ENCODE measurements at places on chromosomes 2 and 18.
A peak's percentile ranks its signal among the peaks of the same experiment; 100 is the strongest.

GRCh38 chr18:53417003-53417402 is 807.5 kb downstream of the MBD2 start:
- no peak for DNase-seq

GRCh38 chr18:56756966-56757365 is 105.8 kb downstream of the WDR7 start:
- no peak for DNase-seq

GRCh38 chr2:54092940-54093339 is 22.5 kb upstream of the ACYP2 start:
- DNase-seq = no peak

DNA sequence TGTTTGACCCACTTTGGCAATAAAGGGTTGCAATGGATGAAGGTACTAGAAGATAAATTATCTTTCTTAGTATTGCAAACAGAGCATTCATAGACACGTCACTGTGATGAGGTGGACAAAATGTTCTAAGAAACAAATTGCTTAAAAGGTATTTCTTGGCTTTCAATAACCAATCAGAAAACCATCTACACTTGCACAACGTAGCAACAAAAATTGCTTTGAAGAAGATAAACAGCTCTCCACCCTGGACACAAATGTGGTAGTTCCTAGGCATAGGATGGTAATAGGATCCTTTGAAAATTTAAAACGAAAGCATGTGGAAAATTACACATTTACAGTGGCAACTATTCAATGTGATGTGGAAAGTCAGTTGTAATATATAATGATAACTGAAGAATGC is 439.9 kb upstream of the ETAA1 start:
- DNase-seq = no peak

DNA sequence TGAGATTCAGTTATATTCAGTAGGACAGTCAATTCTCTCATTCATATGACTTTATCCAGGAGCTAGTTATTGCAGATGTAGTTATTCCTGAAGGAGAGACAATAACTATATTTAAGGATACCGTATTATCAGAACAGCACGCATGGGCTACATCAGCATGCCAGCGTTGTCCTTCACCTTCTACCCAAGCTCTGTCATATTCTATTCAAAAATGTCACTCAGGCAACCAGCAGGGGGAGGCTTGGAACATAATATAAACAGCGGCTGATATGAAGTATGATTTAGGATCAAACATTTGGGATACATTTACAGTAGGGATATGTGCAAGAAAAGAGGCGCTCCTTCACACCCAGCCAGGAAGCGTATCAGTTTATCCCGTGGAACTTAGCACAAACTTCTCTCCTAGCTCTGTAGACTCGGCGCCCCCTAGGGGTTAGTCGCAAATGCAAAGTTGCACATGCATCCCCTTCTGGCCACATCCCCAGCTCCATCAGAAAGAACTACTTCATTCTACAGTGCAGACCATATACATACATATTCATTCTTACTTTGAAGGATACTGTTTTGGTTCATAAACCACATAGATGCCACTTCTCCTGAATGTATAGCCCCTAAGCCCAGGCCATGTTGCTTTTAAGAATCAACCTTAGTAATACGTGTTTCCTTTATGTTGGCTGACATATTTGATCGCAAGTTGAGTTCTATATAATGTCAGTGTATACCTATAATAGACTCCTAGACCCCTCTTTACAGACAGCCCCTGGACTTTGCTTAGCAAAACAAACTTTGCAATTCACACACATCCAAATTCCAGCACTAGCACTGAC is 759.4 kb downstream of the ADCYAP1 start:
- no peak for DNase-seq

- no peak for DNase-seq
These were observed 1.3 kb downstream of the RAB10 start for GRCh38 chr2:26035090-26035743.

GRCh38 chr2:26469092-26469710 is 8.7 kb downstream of the OTOF start:
- peak; percentile 72 for DNase-seq

GRCh38 chr18:52888014-52888413 is 548.0 kb downstream of the DCC start:
- DNase-seq = no peak

DNA sequence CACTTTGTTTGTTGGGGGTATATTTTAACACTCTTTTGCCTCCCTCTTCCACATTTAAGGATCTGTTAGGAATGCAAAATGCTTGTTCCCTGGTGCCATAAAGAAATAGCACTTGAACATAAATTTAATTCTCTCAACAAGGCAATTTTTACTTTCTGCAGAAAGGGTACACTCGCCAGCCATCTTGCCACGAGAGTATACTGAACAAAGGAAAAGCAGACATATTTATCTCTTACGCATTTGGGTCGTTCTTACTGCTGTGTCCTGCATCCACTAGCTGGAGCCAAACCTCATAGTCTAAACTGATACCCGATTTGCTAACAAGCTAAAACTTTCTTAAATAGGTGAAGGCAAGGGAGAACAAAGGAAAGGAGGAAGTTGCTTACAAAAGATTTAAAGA is 129.5 kb downstream of the B3GNT2 start:
- DNase-seq = no peak

DNA sequence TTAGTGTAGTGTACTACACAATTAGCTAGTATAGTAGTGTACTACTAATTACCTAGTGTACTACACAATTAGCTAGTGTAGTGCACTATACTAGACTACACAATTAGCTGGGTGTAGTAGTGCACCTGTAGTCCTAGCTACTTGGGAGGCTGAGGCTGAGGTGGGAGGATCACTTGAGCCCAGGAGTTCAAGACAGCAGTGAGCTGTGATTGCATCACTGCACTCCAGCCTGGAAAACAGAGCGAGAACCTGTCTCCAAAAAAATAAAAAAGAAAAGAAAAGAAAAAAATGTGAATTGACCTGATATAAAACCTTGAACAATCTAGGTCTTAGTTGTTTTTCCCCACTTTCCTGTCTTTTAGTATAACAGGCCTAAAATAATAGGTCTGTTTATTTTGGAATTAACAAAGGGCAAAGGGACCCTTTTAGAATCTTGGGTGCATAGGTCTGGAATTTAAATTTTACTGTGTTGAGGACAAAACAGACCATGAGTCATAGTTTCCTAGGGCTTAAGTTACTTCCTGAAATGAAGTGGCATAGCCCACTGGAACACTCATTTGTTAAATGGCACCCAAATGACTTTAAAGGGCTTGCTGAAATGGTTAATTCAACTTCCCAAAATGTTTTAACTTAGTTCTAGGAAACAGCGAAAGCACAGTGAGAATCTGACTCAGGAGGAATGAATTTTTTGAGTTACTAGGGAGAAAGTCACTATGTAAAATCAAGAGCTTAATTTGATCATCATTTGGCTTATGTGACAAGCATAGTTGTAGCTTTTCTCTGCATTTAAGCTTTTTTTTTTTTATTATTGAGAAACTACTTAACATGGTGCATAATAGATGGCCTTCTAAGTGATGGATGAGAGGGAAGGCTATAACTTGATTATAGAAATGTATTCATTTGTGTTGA is 50.7 kb upstream of the ARL5A start:
- DNase-seq = no peak

DNA sequence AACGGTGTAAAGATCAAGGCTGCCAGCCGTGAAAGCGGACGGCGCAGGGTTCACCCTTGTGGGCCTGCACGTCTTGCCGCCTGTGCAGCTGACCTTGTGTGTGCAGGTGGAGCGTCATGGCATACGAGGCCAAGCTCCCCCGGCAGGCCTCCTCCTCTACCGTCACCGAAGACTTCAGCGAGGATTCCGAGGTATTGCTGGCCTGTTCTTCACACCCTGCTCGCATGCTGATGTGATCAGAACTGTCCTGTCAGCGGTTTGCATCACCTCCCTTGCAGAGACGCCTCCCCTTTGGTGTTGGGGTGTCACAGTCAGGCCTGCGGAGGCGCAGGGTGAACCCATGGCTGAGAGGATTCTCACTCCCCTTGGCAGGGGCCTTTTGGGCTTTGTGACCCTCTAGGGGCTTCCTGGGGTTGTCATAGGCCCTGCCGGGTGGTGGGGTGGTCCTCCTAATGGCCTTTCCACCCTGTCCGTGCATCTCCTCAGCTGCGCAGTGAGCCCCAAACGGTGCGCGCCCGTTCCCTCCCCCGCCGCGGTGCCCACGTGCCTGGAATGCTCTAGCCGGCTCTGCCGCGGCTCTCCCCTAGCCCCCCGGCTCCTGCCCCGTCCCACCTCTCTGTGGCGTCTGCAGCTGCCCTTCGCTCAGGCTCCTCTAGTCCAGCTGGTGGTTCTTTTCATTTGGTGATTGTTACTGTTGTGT is 92.5 kb downstream of the DGKD start:
- no peak for DNase-seq

GRCh38 chr2:126888046-126888445 is 10.6 kb upstream of the TEX51 start:
- no peak for DNase-seq

- DNase-seq = peak; percentile 13
These were observed 39.6 kb upstream of the STAT4 start for GRCh38 chr2:191190435-191190834.

GRCh38 chr2:208279236-208279635 is 13.2 kb downstream of the PIKFYVE start:
- DNase-seq = no peak

DNA sequence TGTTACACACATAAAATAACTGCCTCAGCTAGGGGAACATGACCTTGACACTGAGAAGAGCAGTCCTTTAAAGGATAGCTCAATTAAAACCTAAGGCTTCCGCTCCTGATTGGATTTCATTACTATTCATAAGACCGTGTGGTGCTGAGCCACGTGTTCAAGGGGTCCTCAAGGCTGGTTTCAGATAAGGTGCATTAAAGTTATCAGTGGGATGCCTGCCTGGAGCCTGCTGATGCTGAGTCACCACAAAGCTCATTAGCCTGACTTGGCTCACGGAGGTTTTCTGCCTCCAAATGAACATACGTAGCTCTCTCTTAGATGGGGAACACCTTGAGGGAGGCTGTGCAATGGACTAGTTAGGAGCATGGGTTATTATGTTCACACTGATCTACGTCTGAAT is 518.9 kb downstream of the TDRD15 start:
- DNase-seq = no peak

- no peak for DNase-seq
These were observed 31.1 kb downstream of the UGP2 start for GRCh38 chr2:63872571-63873328.

DNA sequence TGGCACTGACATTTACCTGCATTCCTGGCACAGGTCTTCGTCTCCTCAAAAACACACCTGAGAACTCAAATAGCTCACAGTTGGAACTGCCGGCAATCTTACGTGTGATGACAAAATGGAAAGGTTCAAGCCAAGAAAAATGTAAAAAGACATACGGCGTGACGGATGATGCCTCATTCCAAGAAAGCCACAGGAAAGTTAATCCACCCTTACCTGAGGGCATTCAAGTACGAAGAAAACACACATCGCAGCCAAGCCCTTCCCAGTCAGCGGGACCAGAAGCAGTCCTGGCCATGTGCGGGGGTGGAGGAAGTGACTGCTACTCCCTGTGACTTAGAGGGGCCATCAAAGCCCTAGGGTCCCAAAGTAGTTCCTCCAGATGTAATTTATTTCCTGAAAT is 986.3 kb upstream of the CELF4 start:
- DNase-seq = no peak

DNA sequence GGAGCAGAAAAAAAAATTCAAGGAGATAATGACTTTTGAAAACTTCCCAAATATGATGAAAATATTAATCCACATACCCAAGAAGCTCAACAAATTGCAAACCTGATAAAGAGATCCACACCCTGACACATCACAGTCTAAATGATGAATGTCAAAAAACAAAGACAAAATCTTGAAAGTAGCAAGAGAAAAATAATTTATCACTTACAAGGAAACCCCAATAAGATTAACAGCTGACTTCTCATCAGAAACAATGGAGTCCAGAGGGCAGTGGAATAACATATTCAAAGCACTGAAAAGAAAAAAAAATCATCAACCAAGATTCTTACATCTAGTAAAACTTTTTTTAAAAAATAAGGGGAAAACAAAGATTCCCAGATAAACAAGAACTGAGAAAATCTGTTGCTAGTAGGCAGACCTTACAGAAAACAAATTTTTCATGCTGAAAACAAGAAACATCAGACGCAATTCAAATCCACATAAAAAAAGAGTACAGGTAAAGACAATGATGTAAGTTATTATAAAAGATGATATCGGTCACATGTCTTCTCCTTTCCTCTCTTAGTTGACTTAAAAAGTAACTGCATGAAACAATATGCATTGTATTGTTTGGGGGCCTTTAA is 21.3 kb downstream of the SLC66A2 start:
- DNase-seq = no peak

DNA sequence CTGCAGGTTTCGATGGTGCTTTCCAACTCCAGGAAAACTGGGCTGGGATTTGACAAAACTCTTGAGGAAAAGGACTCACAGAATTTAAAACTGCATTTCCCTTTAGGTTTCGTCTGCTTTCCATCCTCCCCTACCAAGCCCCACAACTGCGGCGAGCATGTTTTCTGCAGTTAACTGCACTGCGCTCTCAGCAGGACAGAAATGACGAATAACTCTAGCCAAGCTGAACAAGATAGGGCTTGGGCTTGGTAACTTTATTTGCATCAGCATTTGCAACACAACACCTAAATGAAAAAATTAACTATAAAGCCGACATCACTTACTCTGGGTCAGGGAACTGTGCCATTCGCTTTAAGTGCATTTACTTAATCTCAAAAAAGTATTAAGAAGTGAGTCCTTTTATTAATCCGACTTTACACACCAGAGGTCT is 669 bp upstream of the PIKFYVE start:
- no peak for DNase-seq

DNA sequence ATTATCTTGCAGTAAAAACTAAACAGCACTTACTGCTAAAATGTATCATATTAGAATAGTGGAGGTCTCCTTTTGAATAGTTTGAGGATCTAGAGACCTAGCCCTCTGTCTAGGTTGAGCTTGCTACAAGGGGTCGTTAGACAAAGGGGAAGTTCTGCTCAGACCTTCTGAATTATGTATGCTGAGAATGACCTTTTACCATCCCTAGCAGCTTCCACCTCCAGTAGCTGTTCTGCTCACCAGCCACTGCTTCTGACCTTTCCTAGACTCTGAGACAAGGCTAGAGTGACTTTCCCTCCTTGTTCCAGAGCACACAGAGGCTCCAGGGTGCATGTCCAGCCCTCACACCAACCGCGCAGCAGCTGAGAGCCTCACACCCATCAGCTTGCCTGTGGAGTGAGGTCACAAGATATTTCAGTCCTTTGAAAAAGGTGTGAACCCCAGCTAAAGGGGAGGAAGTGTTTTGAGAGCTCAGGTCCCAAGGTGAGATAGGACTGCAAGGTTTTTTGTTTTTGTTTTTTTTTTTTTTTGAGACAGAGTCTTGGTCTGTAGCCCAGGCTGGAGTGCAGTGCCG is 289.3 kb upstream of the TNP1 start:
- no peak for DNase-seq

GRCh38 chr2:25402477-25402876 is 60.8 kb upstream of the DNMT3A start:
- no peak for DNase-seq

DNA sequence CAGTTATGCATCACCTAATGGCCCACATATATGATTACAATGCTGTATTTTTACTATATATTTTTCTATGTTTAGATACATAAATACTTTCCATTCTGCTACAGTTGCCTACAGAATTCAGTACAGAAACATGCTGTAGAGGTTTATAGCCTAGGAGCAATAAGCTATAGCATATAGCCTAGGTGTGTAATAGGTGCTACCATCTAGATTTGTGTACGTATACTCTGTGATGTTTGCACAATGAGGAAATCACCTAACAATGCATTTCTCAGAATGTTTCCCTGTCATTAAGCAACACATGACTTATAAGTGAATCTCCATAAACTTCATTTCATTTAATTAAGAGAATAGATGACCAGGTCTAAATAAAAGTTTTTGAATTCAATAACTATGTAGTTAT is 43.5 kb downstream of the SLC38A11 start:
- DNase-seq = no peak

GRCh38 chr2:163593982-163594381 is 141.8 kb downstream of the FIGN start:
- DNase-seq = no peak

Data from NCI-H187 (cell line).